Skin of body (tissue), 3 donors: ENCODE measurements at places on chromosomes 16 and 17.

- no peak for DNase-seq
These were observed 2.7 kb upstream of the SNX20 start for GRCh38 chr16:50683689-50684374.

- DNase-seq = no peak
These were observed 26.8 kb upstream of the CAPN15 start for GRCh38 chr16:500709-501108.

DNA sequence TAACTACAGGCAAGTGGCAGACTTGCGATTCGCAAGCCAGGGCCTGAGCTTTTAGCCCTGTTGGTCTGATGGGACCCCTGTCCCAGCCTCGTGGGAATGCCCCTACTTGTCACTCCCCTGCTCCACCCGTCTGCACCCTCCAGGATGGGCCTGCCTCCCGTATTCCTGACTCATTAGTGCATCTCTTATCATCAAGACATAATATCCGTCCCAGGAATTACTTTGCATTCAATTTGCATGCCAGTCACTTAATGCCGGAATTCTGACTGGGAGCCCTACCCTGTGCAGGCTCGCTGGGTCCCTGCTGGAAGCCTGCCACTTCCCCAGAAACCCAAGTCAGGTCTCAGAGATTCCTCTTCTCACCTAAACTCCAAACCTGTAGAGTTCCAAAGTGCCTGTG, 3.3 kb downstream of the PRSS53 start:
- no peak for DNase-seq

DNA sequence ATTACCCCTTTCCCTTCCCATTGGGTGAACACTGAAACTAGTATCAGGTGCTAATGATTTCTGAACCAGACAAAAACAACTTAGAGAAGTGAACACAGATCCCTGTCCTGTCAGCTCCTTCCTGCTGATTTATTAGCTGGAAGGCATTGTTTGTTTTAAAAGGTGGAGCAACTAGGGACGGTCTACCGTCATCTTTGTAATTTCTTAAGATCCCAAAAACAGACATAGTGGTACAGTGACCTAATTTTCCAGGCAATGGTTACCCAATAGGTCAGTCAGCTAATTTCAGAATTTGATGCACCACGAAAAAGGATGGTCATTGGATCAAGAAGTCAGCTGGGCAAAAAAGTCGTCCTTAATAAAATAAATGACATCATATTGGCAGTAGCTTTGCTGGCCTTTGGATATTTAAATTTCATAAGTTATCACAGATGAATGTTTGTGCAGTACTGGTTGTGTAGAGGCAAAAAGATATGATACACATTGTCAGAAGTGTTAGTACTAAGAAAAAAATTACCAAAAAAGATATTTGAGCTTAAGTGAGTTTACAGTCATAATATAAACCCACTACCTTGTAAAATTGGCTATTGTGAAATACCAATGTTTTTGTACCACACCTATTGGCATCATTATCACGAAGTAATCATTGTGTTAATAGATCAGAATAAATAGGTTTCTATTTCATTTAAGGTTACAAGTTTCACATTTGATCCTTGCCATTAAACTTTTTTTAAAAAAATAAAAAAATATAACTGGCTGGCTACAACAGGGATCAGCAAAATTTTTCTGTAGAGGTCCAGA, 27.2 kb upstream of the KCNJ16 start:
- no peak for DNase-seq

DNA sequence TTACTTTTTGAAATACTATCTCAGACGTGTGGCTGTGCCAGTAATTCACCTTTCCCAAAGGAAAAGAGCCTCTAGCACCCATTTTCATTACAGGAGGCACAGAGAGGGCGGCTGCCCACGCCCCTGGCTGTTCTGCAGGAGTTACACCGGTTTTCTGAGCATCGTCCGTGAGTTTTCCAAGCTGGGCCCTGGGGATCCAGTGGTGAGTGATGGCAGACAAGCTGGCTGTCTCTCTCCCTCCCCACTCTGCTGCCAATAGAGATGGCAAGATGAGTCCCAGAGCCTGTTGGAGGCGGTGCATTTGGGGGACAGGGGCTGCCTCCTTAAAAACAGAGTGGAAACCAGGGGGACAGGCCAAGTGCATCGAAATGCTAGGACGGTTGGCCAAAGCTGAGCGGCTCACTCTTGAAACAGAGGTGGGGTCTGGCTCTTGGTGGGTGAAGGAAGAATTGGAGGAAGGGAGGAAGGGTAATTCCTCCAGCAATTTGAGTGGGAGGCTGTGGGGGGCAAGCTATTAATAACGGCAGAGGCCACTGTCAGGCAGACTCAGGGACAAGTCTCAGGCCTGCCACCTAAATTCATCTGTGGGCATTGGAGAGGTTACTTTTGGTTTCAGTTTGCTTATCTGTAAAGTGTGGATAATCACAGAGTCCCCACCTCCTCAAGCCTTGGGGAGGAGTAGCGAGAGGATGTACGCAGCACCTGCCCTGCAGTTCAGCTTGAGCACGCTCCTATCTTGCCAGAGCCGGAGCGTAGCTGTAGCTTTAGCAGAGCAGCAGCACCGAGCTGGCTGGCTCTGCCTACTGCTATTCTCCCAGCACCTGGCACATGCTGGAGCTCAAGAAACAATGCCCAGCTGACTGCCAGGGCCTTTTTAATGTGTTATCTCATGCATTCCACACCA, 7.5 kb upstream of the NOS2 start:
- no peak for DNase-seq

DNA sequence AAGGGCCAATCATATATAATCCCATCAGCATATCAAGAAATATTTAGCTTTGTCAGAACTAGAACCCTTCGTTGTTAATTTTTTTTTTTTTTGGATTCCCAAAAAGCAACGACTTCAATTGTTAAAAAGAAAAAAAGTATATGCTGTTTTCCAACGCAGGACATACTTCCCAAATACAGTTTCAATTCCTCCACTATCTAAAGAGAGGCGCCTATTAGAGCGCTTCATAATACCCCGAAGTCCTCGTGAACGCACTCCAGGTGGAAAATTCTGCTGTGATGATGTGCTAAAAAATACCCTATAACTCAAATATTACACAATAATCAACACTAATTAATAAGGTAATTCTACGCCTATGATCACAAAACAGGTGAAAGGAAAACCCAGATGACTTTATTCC, 20.8 kb downstream of the GNA13 start:
- DNase-seq = no peak

GRCh38 chr16:30974348-30974747, 10.7 kb upstream of the HSD3B7 start:
- no peak for DNase-seq
